ENCODE measurements at places on chromosomes 3 and 15.

GRCh38 chr3:84904816-84905555, 53.8 kb upstream of the CADM2 start:
- no peak for DNase-seq

DNA sequence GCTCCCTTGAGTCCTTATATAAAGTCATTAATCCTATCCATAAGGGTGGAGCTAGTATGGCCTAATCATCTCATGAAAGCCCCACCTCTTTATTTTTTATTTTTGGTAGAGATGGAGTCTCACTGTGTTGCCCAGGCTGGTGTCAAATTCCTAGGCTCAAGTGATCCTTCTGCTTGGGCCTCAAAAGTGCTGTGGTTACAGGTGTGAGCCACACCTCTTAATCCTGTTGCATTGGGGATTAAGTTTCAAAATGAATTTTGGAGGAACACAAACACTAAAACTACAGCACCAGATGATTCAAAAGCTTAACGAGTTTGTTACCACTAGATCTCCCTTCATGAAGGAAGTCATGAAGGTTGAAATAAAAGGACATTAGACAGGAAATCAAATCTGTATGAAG, 27.7 kb downstream of the RAB7A start:
- DNase-seq, result no peak

DNA sequence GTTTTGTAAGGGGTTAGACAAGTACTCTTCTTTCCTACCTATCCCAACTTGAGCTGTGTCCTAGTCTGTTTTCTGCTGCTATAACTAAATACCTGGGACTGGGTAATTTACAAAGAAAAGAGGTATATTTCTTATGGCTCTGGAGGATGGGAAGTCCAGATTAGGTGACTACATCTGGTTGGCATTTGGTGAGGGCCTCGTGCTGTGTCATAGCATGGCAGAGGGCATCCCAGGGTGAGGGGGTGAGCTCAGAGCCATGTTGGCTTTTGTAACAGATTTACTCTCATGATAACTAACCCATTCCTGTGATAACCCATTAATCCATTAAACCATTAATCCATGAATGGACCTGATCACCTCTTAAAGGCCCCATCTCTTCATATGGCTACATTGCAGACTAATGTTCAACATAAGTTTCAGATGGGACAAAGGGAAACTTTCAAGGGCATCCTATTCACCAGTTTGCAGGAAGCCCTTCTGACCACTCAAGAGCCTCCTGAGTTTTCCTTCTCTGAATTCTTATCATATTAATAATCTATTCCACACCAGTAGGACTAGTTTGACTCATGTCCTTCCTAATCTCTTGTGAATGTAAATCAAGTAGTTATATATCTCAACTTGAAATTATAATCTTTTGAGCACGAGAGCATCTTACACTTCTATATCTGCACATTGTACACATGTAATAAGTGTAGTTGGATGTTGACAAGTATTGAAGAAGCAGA, 185.7 kb upstream of the ZPLD1 start:
- no peak for DNase-seq

- DNase-seq, result no peak
These were observed 479.8 kb upstream of the TBL1XR1 start for GRCh38 chr3:177676947-177677587.

- DNase-seq, result no peak
These were observed 30.3 kb downstream of the CLRN1 start for GRCh38 chr3:150942221-150942620.

GRCh38 chr3:16765661-16766060, 119.1 kb upstream of the PLCL2 start:
- no peak for DNase-seq

DNA sequence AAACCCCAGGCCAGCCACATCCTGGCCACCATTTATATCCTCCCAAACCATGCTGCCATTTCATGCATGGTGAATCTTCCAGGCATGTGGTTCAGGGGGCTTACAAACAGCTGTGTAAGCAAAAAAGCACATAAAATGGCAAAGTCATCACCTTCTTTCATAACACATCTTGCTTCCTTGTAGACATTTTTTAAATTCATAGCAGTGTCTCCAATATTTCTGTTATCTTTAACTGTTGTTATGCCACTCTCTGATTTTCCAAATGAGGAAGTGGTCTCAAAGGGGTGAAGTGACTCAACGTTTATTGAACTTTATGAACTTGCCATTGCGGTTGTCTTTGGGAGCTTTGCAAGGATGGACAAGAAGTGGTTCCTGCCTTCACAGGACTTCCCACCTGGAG, 264.4 kb downstream of the MEX3B start:
- DNase-seq, result no peak

DNA sequence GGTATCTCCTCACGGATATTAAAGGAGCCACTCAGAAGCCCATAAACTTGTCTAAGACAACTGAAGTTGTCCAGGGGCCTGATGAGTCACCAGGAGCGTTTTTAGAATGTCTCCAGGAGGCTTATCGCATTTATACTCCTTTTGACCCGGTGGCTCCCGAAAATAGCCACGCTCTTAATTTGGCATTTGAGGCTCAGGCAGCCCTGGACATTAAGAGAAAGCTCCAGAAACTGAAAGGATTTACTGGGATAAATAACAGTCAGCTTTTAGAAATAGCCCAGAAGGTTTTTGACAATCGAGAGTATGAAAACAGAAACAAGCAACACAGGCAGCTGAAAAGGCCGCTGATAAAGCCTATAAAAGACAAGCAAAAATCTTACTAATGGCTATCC, 4.1 kb downstream of the DET1 start:
- no peak for DNase-seq

DNA sequence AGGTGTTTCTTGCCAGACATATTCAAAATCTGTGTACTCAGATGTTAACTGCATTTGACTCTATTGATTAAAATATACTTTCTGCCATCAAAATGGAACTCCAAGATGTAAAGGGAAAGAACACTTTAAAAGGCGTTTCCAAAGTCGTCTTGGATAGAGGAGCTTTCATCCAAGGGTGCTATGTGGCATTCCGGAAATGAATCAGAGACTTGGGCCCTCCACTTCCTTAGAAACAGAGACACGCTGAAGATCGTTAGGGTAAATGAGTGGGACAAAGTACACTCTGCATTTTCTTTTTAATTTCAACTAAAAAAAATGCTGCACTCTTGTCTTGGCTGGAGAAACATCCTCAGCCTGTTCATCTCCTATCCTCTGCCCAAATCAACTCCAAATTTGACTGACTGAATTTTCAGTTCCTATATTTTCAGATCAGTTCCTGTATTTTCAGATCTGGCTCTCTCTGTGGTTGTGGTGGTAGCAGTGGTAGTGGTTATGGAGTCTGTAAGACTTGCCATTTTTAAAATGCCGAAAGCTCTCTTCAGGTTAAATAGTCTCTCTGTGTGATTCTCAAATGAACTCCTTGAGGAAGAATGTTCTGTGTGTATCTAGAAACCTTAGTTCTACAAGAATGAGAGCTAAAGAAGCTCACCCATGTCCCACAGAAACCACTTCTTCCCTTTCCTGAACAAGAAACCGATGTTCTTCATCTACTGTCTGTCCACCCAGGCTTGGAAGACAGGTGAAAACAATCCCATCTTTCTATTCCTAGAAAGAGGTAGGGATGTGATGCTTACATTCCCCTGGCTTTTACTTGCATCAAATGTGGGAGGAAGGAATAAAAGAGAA, 156.8 kb upstream of the ICE2 start:
- DNase-seq, result no peak

DNA sequence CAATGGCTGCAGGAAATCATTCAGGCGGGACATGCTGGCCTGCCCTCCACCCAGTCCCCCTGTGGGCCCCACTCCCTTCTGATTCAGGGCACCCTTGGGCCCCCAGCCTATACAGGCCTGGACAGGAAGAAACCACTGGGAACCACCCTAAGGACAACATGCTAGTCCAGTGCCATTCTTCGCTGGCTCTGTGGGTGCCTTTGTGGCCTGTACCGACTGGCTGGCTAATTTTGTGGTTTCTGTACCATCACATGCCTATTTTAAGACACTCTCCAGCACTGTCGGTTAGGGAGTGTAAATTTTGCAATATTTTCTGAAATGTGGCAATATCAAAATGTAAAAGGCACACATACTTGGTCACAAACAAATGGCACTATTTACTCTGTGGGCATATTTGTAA, 61.4 kb upstream of the POLG start:
- no peak for DNase-seq

GRCh38 chr3:119033393-119034255, 1.0 kb downstream of the IGSF11 start:
- no peak for DNase-seq

DNA sequence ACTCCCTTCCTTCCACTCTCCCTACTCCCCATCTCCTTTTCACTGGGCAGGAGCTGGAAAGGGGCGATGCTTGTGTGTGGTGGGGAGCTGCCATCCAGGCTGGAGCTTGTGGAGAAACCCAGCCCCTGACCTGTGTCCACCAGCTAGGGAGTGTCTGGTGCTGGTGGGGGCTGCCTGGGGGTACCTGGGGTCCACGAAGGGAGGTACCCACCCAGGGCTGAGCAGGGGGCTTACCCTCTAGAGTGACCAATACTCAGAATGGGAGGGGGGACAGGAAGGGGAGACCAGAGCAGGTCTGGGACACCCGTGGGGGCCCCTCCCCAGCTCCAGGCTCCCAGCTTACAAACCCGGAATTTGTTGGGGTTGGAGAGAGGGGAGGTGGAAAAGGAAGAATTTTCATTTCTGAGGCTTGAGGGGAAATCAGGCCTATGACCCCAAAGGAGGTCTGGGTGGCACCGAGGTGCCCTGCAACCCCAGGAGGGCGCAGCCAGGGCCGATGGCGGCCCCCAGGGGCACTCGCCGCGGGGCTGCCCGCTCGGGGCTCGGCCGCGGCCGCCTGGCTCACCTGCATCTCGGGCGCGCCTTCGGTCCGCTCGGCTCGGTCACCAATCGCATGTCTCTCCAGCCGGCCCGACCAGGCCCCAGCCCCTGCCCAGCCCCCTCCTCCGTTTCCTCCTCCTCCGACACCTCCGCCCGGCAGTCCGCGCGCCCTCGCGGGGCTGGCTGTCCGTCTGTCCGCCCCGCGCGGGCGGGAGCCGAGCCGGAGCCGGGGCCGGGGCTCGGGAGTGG, 773 bp downstream of the LINGO1 start:
- no peak for DNase-seq

GRCh38 chr15:67148196-67148701, 82.8 kb downstream of the SMAD3 start:
- DNase-seq, result no peak

DNA sequence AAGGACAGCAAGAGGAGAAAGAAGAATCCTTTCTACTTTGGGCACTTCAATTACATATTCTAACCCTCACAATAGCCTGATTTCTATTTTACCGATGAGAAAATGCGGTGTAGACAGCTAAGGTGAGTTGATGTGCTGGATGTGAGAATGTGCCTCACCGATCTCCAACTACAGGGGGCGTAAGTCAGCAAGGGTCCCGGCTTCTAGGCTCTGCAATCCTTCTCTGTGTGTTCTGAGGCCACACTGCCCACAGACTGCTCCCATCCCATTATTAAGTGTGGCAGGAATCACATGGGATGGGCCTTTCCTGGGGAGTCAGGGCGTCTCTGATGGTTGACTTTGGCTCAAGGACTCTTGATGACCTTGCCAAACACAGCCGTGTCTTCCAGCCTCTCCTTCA, 23.6 kb upstream of the RPL35A start:
- DNase-seq, result no peak

DNA sequence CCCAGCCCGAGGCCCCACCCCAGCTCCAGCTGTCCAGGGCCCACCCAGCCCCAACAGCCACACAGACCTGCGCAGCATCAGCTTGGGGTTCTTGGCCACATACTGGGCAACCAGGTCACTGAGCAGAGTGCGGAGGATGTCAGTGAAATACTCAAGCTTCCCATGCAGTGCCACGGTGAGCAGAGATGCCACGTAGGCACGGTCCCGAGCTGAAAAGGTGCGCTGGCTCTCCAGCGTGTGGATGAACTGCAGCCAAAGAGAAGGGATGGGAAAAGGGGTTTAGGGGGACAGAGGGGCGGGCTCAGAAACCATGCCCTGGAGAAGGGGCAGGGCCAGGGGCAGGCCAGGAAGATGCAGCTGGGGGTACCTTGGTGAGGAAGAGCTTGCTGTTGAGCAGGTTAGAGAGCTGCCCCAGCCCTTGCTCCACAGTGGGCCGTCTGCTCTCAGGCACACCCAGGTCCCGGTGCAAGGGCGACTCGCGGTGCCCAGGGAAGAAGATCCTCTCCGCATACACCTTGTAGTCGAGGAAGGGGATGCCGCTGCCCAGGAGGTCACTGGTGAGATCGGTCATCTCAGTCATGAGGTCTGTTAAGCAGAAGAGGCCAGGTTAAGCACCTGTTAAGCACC, 17.4 kb downstream of the PLXNB1 start:
- no peak for DNase-seq

DNA sequence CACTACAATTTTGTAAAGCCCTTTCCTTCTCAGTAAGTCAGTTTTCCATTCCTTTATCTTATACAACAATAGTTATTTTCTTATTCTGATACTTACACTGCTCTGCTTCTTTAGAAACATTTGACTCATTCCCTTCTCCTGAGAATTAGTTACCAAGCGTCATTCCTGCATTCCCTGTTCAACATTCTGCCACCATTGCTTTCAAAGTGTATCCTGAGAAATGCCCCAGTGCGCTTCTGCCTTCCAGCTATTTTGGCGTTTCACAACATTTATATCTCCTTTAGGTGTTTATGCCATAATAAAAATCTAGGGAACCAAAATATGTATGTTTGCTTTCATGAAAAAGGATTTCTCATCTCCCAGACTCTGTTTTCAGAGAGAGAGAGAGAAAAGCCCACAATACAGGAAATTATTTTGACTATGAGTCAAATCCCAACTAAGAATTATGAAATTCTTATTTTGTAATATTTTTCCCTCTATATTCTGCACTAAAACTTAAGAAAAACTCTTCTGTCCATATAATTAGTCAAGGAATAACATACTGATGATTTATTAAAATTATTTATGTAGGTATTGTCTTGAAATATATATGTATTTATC, 118.2 kb upstream of the RAP2B start:
- no peak for DNase-seq

GRCh38 chr3:77421916-77422315, 382.0 kb downstream of the ROBO2 start:
- DNase-seq, result no peak

DNA sequence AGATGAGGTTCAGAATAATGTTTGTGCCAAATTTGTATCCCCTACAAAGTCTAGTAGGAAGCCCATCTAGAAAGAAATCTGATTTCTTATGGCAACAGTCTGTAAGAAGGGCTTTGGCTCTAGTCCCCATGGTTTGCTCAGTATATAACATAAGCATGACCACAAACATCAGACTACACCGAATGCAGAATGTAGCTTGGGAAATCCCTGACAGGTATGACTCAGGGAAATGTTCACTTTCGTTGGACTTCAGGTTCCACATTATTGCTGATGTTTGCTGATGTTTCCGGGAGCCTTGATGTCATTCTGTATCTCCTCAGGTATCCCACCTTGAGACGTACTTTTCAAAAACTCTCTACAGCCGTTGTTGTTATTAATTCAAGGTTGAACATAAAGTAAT, 304.4 kb upstream of the TGFBR2 start:
- DNase-seq, result no peak

- DNase-seq, result no peak
These were observed 21.4 kb upstream of the CELF6 start for GRCh38 chr15:72341361-72341760.

- no peak for DNase-seq
These were observed 25.4 kb upstream of the CDV3 start for GRCh38 chr3:133548090-133548489.
